ENCODE measurements at places on chromosomes 7 and 10.
A peak's percentile ranks its signal among the peaks of the same experiment; 100 is the strongest.

- no peak for DNase-seq
Measured at GRCh38 chr7:101882005-101882421, 64.6 kb downstream of the CUX1 start.

DNA sequence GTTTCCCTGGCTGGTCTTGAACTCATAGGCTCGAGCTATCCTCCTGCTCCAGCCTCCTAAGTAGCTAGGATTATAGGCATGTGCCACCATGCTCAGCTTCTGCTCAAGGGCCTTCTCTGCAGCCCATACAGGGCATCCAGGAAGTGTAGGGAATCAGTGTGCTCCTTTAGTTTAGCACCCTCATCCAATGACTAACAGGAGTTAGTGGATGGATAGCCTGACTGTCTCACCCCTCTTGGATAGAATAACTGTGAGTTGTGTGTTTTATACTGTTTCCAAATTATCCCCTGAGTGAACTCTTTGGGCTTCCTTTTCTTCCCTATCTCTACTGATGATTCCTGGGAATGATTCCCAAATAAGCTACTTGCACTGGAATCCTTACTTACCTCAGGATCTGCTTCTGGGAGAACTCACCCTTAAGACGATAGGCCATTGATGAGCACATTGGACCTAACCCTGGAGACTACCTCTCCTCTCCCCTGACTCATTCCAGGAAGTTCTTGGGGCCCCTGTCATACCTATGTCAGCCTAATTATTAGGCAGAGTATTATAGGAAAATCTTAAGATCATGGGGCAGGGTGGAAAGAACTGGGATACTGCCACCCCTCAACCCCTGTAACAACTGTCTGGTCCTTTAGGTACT, 18.5 kb downstream of the STRIP2 start:
- no peak for DNase-seq

DNA sequence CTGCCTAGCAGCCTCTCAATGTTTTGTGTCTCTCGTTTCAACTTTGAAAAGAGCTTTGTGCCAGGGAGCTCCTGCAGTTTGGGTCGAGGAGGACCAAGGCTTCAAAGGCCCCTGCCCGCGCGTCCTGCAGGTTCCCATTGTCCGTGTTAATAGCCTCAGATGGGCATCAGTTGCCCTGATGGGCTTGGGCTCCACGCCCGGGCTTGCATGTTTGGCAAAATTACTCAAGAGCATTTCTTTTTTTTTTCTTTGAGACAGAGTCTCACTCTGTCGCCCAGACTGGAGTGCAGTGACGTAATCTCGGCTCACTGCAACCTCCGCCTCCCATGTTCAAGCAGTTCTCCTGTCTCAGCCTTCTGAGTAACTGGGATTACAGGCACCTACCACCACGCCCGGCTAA, 636.6 kb downstream of the SDK1 start:
- DNase-seq, result no peak

DNA sequence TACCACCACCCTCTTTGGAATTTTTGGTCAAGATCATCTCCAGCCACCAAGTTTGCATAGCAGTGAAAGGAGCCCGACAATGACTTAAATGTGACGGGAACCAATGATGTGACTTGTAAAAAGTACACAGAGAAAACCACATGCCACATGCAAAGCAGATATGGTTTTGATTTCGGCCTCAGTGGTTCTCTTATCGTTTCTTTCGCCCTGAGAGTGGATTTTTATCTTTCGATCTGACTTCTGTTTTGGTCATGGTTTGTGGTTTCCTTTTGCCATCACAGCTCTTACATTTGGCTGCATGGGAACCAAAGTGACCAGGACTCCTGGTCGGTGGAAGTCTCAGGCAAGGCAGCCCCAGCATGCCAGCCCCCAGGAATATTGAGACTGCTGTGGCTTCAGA, 31.5 kb downstream of the TCF7L2 start:
- peak; percentile 24 for DNase-seq

DNA sequence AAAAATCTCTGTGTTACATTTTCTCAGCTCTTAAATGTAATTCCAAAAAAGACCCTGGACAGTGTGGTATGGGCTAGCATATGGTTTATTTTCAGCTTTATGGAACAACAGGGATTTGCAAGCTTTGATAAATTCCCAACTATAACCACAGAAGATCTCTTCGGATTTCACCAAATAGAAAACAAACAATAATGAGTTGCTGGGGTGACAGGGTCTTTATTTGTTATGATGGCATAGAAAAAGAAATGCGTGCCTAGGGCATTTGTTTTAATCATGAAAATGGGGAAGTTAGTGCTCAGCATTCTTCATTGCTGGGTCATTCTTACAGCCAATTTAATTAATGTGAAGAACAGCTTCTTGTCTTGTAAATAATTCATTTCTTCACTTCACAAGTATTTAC, 139.0 kb downstream of the LRRN3 start:
- DNase-seq, result no peak

DNA sequence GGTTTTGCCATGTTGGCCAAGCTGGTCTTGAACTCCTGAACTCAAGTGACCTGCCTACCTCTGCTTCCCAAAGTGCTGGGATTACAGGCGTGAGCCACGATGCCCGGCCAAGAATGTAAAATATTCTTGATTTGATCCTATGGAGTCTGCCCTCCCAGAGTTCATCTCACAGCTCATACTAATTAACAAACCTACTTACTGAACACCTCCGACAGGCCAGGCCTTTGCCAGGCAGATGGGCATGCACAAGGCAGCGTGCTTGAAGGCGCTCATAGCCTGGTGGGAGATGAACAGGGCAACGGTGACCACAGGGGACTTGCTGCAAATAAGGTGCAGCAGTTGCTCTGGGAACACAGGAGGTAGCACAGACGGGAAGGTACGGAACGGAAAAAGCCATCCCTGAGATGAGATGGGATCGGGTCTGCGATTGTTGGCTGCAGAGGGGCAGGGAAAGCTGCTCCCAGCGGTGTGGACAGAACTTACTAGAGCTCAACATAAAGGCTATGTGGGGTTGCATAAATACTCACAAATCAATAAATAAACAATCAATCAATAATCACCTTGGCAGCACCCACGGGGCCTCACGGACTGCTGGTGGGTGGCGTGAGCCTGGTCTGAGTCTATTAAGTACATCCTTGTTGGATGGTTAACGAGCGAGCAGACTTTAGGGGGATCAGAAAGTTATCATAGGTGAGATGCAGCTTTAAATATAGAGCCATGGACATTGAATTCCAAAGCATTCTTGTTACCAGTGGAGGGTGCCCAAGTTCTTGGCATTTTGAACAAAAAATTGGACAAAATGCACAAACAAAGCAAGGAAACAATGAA, 4.7 kb downstream of the ACBD7 start:
- no peak for DNase-seq

- no peak for DNase-seq
Measured at GRCh38 chr7:135843214-135843613, 94.6 kb upstream of the FAM180A start.

GRCh38 chr7:69803699-69804516, 205.6 kb downstream of the AUTS2 start:
- no peak for DNase-seq

GRCh38 chr10:133113146-133113830, 25.6 kb downstream of the ADGRA1 start:
- no peak for DNase-seq

GRCh38 chr10:119973281-119973680, 80.8 kb downstream of the SEC23IP start:
- DNase-seq, result no peak

DNA sequence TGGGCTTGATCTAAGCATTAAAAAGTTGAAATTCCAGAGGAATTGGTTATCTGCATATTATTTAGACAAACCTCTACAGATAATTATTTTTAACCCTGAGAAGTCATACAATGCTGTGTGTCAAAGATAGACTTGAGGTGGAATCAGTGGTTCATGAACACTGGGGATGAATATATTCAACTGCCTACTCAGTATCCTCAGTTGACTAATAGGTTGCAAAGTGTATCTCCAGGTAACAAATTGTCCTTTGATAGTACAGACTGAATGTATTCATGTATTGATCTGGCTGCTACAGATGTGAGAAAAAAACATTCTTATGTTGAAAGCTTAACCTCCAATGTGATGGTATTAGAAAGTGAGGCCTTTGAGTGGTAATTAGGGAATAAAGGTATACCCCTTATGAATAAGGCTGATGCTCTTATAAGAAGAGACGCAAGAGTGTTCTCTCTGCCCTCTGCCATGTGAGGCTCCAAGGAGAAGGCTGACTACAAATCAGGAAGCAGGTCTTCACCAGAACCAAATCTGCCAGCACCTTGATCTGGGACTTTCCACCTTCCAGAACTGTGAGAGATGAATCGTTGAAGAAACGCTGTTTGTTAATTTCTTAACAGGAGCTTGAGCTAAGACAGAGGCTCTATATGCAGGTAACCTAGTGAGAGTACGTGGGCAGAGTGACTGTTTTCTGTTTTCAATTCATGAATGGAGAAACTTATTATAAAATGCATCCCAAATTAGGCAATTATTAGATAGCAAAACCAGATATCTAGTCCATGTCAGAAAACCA, 7.5 kb downstream of the MRPL32 start:
- DNase-seq, result no peak

- DNase-seq, result no peak
Measured at GRCh38 chr10:30935078-30935477, 96.6 kb downstream of the ZNF438 start.

DNA sequence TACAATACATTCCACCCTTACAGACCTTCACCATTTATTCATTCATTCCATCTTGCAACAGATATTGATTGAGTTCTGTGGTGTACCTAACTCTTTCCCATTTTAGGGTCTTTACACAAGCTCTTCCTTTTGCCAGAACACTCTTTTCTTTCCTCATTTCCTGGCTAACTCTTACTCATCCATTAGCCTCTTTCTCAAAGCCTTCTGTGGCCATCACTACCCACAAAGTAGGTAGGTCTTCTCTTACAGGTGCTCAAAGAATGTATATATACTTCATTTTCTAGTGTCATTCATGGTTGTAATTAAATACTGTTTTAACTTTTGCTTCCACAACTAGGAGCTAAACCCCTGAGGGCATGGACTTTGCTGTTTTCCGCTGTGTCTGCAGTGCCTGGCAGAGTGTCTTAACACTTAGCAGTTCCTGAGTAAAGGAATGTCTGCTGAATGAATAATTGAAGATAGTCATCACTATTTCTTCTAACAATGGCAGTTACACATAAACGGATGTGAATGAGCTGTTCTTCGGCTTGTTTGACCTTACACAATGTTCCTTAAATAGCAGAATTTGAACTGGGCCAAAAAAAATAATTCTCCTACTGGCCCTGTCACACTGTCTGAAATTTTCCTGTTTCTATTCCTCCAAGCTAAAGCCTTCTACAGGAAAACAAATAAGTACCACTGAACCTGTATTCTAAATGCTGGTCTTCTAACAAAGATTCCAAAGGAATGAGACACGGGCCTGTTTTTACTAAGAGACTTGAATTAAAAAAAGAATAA, 15.1 kb downstream of the BCAP29 start:
- no peak for DNase-seq

DNA sequence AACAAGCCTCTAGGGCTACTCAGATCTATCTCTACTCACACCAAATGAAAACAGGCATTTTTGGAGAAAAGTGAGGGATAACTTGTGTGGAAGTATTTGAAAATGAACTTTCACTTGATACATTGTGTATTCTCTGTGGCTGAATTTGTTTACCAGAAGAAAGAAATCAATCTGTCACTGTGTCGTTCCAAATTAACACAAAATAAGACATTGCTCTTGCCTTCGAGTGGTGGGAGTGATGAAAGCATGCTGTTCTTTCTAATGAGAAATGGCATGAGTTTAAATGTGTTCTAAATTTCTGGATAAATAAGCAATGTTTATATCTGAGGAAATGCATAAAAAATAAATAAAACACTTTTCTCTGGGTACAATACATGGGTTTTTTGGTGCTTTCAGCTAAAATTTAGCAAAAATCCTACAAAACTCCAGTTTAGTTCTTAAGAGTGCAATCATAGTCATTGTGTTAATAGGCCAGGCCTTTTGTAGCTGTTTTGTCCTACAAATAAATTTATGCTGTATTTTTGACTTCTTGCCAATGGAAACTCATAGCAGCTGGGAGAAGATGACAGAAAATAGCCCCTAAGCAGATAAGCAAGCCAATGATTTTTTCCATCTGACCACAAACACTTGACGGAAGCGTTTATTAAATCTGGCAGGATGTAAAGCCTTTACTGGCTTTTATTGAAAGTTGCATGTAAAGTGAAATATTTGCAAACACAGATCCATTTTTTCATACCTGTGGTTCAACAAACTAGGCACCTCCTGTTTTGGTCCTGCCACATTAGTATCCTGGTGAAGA, 1064.1 kb upstream of the GHITM start:
- no peak for DNase-seq

DNA sequence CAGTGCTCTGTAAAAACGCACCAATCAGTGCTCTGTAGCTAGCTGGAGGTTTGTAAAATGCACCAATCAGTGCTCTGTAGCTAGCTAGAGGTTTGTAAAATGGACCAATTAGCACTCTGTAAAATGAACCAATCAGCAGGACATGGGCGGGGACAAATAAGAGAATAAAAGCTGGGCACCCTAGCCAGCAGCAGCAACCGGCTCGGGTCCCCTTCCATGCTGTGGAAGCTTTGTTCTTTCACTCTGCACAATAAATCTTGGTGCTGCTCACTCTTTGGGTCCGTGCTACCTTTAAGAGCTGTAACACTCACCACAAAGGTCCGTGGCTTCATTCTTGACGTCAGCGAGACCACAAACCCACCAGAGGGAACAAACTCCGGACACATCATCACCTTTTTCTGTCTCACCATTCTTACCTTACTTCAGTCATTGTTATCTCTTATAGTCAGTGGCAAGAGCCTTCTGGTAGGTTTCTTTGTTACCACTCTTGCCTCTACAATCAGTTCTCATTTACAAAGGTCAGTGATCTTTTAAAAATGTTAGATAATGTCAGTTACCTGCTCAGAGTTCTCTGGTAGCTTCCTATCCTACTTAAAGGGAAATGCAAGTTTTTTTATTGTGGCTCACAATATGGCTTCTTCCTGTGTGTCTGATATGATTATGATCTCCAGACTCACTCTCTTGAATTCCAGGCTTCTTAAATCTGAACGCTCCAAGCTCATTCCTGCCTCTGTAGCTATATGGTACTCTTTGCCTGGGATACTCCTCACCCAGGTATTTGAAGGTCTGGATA, 4.5 kb downstream of the STAM start:
- peak; percentile 16 for DNase-seq

DNA sequence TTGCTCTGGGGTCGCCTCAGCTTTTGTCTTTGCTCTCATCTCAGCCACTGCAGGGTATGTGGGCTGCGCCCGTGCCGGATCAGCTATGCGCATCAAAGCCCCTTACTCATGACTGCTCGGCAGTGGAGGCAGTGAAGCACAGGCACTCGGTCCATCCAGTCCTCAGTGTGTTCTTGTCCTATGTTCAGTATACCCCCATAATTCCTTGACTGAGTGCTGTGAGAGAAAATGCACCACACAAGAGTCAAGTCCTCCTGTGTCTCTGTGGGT, 27.4 kb downstream of the EPDR1 start:
- no peak for DNase-seq

All from stimulated activated naive CD4-positive, alpha-beta T cell treated with Interleukin-2 at 50 U/mL for 16 hours (primary cell).